Stimulated activated CD8-positive, alpha-beta memory T cell treated with anti-CD3 and anti-CD28 coated beads, Interleukin-2, amount 100 ng/mL, for 1 hour (primary cell): ENCODE measurements at places on chromosomes 4 and X.

GRCh38 chr4:158134222-158134621 is 38.6 kb downstream of the GASK1B start:
- DNase-seq = no peak

DNA sequence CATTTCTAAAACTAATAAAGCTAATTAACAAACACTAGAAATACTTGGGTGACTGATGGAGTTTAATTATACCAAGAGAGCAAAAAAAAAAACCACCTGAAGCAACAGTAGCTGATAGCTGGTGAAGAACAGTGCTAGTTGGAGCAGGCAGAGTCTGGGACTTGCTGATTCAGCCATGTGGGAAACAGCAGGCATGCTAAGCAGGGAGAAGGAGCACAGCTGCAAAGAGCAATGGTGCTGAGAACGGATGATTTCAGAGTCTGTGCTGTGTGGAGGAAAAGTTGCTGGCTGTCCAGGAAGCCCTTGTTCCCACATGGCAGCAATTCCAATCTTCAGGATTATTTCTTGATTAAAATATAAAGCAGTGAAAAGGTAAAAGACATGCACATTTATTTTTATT is 68.8 kb downstream of the NPY1R start:
- DNase-seq = no peak

- no peak for DNase-seq
Measured at GRCh38 chr4:73103799-73104503, 34.4 kb upstream of the COX18 start.

GRCh38 chrX:117743469-117744251 is 372.9 kb downstream of the KLHL13 start:
- no peak for DNase-seq

GRCh38 chrX:10120331-10120730 is 36.4 kb upstream of the CLCN4 start:
- DNase-seq = no peak

GRCh38 chr4:128347930-128348660 is 60.5 kb upstream of the PGRMC2 start:
- no peak for DNase-seq

DNA sequence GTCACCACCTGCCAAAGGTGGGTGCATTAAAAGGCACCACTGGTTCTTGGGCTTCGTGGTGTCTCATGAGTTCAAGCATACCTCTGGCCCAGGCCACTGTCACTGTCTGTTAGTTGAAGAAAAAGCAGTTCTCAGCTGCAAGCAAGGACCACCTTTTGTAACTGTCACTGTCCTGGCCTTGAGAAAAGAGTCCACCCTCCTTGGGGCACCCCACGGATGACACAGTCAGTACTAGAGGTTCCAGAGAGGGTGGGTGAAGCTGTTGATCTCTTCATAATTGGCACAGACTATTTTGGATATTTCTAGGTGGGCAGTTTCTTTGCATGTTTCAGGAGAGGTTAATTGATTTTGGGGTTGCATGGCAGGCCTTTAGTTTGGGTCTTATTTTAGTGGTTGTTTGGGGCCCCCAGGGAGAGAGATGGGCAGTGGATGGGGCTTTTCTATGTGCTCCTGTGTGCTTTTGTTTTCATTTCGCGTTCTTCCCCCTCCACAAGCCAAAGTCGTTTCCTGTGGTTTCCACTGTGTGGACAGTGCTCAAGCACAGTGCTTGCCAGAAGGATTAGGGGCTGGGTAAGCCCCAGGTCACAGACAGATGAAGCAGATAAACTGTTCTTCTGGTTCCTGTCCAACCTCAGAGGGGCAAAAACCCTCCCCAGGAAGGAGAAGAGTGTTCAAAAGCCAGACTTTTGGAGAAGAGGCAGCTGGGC is 156.2 kb upstream of the PPP1R2C start:
- DNase-seq = no peak

DNA sequence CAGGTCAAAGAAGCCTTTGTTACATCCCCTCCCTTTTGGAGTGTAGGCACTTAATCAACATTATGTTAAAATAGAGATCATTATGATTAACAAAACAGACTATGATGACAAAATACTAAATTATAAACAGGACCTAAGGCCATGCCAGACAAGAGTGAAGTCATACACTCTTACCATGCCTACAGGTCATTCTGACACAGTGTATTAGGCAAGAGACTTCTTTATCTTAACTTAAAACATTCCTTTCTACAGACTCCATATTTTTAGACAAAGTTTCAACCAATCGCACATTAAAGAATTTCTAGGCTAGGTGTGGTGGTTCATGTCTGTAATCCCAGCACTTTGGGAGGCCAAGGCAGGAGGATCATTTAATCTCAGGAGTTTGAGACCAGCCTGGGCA is 128.6 kb upstream of the SLC34A2 start:
- DNase-seq = no peak

DNA sequence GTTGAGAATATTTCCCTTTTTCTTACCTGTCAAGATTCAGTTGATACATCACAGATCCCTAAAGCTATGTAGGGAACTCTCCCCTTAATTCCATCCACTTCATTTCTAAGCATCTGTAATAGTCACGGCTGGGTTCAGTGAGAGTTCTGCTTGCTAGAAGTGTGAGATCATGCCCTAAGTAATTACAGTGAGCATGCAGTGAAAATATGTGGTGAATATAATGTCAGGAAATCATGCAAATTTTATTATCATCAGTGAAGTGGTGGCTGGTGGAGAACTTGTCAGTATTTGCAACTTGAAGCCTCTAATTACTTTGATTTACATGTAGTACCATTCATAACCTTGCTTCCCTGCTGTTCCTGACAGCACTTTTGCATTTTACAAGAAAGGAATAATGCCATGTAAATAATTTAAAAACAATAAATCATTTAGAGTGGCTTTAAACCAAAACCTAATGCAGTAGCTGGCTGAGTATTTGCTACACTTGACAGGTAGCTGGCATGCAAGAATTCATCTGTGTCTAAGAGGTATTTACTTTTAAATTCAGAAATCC is 28.3 kb upstream of the CFAP299 start:
- no peak for DNase-seq

- no peak for DNase-seq
Measured at GRCh38 chrX:19814240-19814639, 73.2 kb downstream of the SH3KBP1 start.

DNA sequence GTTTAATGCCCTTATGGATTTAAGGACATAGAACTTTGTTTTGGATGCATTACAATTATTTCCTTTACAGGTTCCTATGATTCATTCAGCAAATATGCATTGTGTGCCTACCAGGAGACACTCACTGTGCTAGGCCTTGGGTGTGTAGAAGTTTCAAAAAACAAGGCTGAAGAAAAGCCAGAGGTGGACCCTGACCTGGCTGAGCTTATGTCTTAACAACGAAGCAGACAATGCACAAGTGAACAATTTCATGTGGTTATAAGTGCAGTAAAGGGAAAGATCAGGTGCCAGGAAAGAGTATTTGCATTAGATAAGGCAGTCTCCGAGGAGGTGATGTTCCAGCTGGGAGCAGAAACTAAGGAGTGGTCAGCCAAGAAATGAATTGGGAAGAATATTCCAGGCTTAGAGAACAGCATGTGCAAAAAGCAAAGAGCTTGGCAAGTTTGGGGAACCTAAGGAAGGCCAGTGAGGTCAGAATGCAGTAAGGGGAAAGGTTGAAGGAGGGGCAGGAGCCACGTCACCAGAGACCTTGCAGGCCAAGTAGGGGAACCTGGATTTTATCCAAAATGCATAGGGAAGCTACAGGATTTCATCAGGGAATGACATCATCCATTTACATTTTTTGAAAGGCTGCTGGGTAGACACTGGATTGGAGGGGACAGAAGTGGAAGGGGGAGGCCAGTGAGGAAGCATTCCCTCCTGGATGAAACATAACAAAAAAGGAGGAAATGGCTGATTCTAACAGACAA is 193.6 kb downstream of the SOWAHB start:
- DNase-seq = no peak

- DNase-seq = peak; percentile 9
Measured at GRCh38 chrX:47831788-47832187, 4.9 kb upstream of the ZNF81 start.

GRCh38 chr4:106362086-106362825 is 6.3 kb downstream of the GIMD1 start:
- no peak for DNase-seq

GRCh38 chr4:89316931-89317366 is 9.3 kb upstream of the GPRIN3 start:
- DNase-seq = no peak

GRCh38 chr4:137451172-137451825 is 81.0 kb downstream of the PCDH18 start:
- no peak for DNase-seq

DNA sequence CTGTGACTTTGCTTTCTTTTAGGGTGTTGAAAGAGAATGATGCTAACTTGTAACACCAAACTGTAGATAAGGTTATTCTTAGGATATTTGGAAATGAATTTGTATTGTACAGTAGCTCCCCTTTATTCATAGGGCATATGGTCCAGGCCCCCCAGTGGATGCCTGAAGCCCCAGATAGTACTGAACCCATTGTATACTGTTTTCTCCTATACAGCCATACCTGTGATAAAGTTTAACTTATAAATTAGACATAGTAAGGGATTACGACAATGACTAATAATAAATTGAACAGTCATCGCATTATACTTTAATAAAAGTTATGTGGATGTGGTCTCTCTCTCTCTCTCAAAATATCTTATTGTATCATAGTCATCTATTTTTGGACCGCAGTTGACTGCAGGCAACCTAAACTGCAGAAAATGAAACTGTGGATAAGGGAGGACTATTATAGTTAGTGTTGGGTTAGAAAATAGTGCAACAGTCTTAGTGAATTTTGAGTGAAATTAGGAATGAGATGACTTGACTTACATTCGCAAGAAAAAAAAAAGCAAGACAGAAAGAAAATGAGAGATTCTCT is 105.1 kb downstream of the CLDN22 start:
- DNase-seq = no peak

- DNase-seq = no peak
Measured at GRCh38 chr4:130486186-130486585, 1390.2 kb downstream of the C4orf33 start.

GRCh38 chrX:47172549-47172948 is 21.1 kb upstream of the UBA1 start:
- no peak for DNase-seq
